ENCODE measurements at places on chromosomes 7 and 10.

DNA sequence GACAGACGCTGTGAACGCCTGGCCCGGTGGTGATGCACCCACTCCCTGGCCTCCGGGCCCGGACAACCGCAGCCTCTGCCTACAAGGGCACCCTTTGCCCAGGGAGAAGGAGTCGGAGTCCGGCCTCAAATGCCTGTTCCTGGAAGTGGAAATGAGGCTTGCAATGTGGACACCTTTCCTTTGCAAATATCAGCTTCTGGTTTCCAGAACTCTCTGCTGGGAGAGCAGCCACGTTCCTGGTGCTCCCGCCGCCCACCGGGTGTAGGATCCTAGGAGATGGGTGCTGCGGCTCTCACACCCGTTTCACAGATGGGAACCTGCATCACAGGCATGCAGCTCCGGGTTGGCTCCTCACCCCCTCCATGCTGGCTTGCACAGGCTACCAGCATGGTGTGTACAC, 2.9 kb downstream of the FOXL3 start:
- no peak for DNase-seq

- no peak for DNase-seq
Observed at GRCh38 chr7:43470110-43470509, 112.8 kb upstream of the STK17A start.

DNA sequence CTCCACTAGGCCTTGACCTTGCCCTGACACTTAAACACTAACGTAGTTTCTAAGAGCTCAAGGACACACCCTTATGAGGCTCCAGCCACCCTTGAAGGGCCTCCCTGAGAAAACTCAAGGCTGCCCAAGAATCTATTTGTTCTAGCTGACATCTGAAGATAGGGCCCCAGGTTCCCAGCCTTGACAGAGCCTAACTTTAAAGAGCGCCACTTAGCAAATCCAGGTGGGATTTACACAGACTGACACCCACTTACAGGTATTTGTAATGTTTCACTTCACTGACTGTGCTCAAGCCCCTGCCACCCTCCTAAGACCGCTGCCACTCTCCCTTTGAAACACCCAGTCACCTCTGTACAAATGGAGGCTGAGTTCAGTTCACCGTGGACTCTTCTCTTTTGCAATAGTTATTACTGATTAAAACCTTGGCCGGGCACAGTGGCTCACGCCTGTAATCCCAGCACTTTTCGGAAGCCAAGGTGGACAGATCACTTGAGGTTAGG, 90.4 kb downstream of the SVOPL start:
- DNase-seq, result no peak

GRCh38 chr7:1164436-1164835, 4.4 kb upstream of the ZFAND2A start:
- no peak for DNase-seq

GRCh38 chr10:117609796-117610170, 67.2 kb downstream of the EMX2 start:
- DNase-seq, result no peak

DNA sequence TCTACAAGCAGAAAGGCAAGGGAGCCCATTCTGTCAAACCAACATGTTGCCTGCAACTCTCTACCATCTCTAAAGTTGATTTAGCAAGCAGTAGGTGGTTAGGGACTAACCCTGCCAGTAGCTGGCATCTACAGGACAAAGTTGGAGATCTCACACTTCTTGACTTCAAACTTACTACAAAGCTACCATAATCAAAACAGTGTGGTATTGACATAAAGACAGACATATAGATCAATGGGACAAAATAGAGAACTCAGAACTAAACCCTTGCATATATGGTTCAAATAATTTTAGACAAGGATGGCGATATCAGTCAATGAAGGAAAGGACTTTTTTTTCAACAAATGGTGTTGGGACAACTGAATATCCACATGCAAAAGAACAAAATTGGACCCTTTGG, 84.9 kb downstream of the MAP3K8 start:
- no peak for DNase-seq

- no peak for DNase-seq
Observed at GRCh38 chr10:96301616-96302015, 2.6 kb upstream of the DNTT start.

GRCh38 chr7:148161776-148162175, 428.8 kb upstream of the C7orf33 start:
- no peak for DNase-seq

GRCh38 chr10:24617771-24618396, 105.8 kb downstream of the ARHGAP21 start:
- DNase-seq, result peak; percentile 35

DNA sequence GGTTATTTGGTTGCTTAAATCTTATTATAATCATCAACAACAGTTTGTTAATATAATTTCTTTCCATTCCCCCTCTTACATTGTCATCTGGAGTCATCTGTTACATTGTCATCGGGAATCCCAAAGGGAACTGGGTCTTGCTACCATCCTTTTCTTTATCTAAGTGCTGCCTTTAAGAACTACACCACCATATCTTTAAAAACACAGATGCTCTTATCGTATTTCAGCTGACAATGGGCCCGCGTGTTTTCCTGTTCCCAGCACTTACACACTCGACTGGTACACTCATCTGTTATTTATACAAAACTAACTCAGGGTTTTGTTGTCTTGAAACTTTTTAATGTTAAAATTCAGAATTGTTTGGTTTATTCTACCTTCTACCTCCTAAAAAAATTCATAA, 256.2 kb upstream of the MGMT start:
- no peak for DNase-seq

DNA sequence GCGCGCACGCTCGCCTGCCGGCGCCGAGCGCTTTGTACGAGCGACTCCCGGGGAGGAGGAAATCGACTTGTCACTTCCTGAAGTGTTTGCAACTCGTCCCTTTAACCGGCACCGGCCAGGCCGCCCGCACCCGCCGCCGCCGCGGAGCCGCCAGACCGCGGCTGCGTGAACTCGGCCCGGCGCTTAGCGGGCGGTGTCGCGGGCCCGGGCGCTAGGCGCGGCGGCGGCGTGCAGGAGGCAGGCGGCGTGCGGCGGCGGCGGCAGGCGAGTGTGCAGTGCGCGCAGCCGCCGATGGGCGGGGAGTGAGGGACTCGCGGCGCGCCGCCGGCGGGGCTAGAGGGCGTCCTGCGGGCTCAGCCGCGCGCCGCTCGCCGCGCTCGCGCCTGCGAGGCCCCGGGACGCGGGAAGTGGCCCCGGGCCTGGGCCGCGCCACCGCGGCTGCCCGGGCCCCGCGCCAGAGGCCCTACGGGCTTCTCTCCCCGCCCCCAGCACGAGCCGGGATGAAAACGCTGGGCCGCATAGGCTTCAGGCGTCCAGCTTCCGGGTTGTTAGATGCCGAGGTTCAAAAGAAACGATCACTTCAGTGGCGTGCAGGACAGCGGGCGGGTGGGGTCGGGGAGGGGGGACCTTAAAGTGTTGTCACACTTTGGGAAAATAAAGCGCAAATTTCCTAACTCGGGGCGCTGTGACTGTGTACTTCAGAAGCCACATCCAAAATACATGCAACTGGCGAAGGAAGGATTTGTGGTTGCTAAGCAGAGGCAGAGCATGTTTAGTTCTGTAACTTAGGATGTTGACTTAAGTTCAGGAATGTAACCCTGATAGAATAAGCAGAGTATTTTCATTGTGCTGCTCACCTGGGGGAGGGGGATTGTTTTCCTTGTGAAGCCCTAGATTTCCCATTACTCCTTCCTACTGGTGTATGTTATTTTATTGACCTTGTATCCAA, at the start of gene FAM53B:
Gene FAM53B, minus strand, starts transcription at position 277 of the 949 bp plus-strand sequence. CDS start 37,665 bp downstream, outside the sequence.
- peak; percentile 79 for DNase-seq

- DNase-seq, result peak; percentile 61
Observed at GRCh38 chr10:49407552-49408137, 11.8 kb upstream of the DRGX start.

DNA sequence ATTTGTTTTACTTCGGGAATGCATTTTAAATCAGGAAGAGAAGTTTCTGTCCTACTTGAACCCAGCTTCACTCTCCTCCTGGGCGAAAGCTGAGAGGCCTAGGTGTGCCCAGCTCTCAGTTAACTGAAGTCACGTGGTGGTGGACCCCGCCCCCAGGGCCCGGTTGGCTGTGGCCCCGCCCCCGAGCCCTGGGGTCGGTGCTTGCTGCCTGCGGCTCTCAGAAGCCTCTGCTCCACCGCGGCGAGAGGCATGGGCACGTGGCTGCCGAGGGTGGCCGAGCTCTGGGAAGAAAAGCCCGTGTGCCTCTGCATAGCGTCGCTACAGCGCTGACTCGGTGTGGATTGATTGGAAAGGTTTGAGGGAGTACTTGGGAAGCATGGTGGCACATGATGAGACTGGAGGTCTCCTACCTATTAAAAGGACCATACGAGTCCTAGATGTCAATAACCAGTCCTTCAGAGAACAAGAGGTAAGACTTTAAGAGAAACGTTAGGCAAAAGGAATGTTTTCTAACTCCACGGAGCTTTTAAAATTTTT, 34.1 kb downstream of the NET1 start:
- DNase-seq, result peak; percentile 87

DNA sequence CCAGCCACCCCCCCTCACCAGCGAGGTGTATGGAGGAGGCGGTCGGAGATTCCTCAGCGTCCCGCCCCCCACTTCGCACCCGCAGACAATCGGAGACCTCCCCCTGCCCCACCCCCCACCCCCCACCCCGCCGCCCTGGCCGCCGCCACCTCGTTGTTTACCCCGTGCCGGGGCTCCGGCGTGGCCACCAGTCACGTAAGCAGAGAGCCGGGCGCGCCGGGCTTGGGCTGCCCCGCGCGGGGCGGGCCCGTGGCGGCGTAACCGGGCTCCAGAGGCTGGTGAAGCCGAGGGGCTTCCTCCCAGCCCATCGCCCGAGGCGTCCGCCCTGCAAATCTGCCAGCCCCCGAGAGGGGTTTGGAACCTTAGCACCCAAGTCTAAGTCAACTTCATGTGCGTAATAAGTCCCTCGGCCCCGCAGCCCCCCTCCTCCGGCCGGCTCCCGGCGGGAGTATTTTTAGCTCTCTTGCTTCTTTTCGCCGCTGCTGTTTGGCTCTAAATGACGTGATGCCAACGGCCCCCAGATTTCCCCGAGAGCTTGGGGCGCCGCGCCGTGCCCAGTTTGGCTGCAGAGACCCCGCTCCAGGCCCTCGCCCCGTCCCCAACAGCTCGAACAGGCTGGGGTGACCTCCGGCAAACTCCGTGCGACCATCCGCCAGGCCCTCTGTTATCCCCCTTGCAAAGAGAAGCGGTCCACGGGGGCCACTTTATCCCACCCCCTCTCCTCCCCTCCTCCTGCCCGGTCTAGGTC, 2.7 kb downstream of the MXI1 start:
- DNase-seq, result peak; percentile 64

DNA sequence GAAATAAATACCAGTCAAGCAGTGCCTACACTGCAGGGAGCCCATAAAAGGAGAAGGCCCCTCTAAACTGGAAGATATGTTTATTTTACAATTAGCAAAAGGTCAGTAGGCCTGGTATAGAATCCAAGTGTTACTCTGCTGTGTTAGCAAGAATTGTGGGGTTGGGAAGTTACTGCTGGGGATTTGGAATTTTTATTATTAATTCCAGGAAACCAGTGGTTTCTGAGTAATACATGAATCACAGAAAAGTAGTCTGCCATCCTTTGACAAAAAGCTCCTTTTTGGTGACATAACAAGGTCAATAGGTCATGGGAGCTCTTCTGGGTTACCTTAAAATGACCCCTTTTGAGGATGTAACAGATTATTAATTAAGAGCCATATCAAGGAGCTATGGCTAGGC, 67.4 kb downstream of the ZNF92 start:
- peak; percentile 63 for DNase-seq

- no peak for DNase-seq
Observed at GRCh38 chr7:11170175-11170574, 196.5 kb downstream of the PHF14 start.

- DNase-seq, result no peak
Observed at GRCh38 chr7:31775556-31775955, 88.5 kb downstream of the PPP1R17 start.

DNA sequence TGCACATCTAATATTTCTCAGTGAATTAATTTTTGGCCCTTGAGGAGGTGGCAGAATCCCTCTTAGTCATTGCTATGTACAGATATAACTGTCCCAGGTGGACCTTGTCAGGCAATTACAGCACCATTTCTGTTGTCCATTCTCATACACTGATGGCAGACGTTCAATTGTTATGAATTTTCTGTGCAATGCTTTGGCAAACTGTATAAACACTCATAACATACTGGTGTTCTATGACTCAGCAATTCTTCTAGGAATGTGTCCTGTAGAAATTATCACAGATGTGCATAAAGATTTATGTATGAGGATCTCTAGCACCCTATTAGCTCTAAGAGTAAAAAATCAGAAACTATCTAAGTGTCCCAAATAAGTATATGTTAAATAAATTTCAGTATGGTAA, 80.8 kb downstream of the DNAJB9 start:
- DNase-seq, result peak; percentile 53

DNA sequence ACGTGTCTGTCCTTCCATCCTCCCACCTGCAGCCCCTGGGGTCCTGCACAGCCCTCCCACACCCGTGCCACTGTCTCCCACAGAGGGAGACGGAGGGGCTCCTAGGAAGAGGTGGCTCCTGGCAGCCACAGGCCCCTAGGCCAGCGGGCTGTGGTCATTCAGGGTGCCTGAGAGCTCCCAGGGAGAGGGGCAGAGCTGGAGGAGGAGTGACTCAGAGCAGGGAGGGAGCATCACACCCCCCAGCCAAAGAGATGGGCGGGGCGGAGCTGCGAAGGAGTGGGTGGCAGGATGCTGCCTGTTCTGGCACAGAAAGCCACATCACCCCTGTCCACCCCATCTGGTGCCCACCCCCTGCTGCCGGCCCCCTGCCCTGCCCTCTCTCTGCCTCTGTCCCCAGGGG, 50.5 kb downstream of the STK32C start:
- peak; percentile 19 for DNase-seq

DNA sequence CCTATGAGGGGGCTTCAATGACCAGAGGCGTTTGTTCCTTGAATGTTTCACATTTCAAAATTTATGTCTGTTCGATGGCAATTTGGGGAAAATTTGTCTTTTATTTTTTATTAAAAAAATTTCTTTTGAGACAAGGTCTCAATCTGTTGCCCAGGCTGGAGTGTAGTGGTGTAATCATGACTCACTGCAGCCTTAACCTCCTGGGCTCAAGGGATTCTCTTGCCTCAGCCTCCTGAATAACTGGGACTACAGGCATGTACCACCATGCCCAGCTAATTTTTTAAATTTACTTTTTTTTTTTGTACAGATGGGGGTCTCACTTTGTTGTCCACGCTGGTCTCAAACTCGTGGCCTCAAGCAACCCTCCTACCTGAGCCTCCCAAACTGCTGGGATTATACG, 39.7 kb downstream of the OTUD1 start:
- DNase-seq, result no peak

DNA sequence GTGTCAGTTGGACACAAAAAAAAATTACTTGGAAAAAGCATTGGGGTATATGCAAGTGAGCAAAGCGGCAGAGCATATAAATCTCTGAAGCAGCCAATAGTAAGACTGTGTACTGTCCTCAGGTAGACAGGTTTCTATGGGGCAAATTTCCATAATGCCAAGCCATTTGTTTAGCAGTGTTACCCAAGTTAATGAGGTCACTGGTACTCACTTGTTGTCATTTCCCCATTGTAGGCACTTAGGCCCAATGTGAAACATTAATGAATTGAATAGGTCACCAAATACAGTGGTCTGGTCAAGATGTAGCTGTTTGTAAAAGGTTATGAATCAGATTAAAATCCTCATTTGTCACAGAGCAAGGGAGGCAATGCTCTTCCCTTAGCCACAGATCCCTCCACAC, 27.5 kb downstream of the HOXA1 start:
- DNase-seq, result no peak

GRCh38 chr7:114711241-114711640, 210.7 kb upstream of the MDFIC start:
- DNase-seq, result no peak

Data from fibroblast of skin of right quadriceps (primary cell).